ENCODE measurements at places on chromosomes 5 and 9.

- peak; percentile 58 for DNase-seq
Observed at GRCh38 chr5:169162407-169162806, 138.5 kb downstream of the SLIT3 start.

GRCh38 chr5:132467287-132467984 is 23.1 kb downstream of the IRF1 start:
- no peak for DNase-seq

GRCh38 chr9:125317704-125318103 is 56.1 kb downstream of the GAPVD1 start:
- no peak for DNase-seq

- DNase-seq: no peak
Observed at GRCh38 chr5:61670941-61671340, 338.9 kb downstream of the ZSWIM6 start.

DNA sequence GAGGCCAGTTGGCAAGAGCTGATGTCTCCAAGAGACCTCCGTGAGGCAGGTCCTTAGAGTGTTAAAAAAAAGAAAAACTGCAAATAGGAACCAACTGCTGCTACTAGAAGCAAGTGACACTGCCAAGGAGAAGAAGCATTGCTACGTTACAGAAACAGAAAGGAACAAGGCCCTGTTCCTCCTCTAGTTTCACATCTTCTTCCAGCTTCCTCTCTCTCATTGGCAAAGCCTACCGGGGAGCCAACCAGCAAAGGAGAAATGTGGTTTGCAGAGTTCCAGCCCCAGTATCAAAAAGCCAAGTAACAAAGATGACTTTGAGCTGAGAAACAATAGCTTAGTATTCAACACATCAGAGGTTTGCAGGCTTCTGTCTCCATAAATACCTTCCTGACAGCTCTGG is 145.9 kb downstream of the PRELID2 start:
- DNase-seq: no peak

GRCh38 chr5:133338504-133339355 is 273.6 kb downstream of the FSTL4 start:
- DNase-seq: no peak
